ENCODE measurements at places on chromosomes 12 and 14. TPM values are rescaled to one million over a fixed set of nuclear protein-coding genes. Genes with fewer than 3 reads are reported as not detected.

DNA sequence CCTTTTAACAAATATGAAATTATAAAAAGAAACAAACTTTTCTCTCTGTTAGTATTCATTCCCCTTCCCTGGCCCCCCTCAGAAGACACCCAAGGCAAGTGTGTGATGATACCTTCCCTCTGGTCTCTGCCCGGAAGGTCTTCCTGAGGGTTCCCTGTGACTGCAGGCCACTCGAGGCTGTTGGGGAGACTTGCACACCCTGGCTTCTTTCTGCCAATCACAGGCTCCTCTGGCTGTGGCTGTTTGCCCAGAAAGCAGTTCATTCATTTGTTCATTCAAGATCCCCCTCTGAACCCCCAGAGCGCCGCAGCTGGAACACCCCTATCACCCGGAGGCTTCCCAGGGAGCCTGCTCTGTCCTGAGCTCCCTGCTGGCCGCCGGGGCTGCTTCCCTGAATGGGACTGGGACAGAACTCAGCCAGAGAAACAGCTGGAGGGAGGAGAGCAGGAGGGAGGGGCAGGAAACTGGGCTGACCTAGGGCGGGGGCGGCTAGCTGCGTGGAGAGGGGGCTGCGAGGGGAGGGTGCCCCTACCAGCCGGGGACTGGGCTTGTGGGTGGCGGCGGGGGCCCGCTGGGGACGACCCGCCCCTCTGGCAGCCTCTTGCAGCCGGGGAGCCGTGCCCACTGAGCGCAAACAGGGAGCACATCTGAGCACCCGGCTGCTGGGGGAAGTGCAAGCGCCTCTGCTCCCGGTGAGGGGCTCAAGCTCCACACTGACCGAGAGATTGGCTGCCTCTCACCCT lies at the start of gene CMKLR1:
Gene CMKLR1 (minus strand): TSS at position 397 of the 743 bp plus-strand sequence. CDS start 45,720 bp downstream, outside the sequence.
- DNase-seq, result no peak

- DNase-seq, result no peak
Measured at GRCh38 chr12:83971781-83972180, 940.8 kb downstream of the SLC6A15 start.

DNA sequence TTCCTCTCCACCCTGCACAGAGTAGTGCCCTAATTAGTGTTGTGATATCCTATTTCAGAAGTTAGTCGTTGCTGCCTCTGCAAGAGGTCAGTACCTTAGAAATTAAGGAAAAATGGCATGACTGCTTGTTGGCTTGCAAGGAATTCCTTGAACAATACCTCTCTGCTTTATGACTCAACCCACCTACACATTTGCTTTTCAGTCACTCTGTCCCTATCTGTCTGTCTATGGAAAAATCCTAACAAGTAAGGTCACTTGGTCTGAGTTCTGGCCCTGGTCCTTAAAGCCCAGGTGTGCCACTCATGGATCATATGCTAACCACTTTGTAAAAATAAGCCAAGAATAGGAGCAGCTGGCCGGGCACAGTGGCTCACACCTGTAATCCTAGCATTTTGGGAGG lies 116.4 kb upstream of the ATF1 start:
- no peak for DNase-seq

DNA sequence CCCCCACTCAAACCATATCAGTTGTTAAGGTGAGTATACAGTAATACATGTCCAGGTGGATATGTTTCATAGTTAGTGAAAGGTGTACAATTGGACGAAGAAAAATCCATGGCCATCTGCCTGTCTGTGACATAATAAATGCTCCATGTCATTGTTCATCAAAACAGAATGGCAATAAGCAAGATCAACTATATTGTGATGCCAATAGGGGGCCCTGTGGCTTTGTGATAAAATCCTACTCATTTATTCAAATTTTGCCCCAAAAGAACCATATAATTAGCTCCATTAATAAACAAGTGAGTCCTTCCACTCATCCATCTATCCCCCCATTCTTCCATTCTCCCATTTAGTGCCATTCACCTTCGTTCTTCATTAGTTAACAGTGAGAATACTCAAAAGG lies 102.0 kb downstream of the MGST1 start:
- DNase-seq, result no peak

DNA sequence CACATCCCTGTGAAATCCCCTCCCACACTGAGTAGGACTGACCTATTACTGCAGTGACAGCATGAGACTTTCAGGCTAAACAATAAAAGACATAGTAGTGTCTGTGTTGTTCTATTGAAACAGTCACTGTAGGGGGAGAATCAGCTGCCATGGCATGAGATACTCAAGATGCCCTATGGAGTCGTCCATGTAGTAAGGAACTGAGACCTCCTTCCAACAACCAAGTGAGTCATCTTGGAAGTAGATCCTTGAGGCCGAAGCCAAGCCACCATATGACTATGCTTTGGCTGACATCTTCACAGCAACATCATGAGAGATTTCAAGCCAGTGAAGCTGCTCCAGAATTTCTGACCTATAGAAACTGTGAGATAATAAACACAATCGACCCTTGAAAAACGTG lies 12.1 kb upstream of the LRP6 start:
- DNase-seq, result no peak

VSIG10 gene
- total RNA-seq, result 5.1 TPM

OTOGL gene
- not detected for total RNA-seq

All from CD4-positive, alpha-beta memory T cell (primary cell).